ENCODE measurements at places on chromosomes 1 and 21.

- no peak for DNase-seq
These were observed 54.9 kb upstream of the NBPF3 start for GRCh38 chr1:21385022-21385421.

DNA sequence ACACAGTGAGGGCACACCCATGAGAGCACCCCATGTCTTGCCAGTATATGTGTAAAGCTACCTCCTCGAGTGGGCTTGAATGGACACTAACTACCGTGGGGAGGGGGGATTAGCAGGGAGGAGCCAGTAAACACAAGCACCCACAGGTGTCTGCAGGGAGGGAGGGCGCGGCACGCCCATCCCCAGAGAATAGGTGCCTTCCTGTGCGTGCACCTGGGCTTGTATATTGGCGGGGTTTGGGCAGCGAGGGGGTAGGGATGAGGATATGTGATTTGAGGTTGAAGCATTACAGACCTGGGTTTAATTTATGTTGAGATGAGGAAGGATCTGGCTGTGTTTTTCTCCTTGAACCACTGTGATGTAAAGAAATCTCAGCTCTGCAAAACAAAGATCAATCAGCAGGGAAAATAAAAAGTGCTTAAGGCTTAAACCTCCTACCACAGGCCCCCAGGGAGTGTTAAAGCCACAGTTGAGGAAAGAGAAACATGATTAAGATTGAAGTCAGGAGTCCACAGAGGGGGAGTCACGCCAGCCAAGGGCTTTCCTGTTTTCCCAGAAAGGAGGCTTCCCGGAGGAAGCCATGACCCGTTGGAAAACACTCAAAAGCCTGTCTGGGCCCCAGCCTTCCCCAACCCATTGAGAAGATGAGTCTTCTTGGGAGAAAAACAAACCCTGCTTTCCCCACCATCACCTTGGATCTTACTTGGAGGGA is 80.0 kb downstream of the CAMK2N1 start:
- DNase-seq = peak; percentile 60

DNA sequence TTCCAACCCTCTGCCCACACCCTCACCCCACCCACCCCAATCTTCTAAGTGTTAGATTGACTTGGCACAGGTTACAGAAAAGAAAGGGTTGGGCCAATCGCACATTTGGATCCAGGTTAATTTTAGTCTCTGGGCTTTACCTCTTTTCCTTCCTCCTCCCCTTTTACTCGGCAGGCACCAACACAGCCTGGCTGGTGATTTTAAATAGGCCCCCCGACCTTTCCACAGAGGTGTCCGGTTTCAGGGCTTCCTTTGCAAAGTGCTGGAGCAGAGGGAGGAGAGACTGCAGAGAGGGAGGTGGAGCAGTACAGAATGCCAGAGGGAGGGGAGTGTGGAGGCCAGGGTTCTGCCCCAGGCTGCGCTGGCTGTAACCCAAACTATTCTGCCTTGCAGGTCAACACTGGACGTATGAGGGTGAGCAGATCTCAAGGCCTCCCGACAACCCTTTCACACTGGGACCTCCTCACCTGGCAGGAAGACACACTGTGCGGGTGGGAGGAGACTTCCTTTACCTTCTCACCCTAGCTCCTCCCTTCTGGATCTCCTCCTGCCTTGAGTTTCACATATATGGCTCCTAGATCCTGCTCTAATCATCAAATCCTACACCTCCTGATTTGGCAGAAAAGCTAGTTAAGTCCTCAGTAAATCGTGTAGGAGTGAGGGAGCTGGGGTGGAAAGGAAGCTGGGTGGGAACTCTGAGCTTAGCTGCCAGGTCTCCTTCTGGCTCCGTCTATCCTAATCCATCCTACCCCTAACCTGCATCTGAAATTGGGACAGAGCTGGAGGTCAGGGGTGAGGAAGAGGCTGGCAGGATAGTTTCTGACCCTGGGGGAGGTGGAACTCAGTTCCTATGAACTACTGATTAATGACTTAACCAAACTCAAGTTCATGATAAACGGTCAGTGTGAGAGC is 2.4 kb downstream of the CA14 start:
- DNase-seq = no peak

- no peak for DNase-seq
These were observed 3.7 kb downstream of the HSD11B1 start for GRCh38 chr1:209708297-209708696.

- DNase-seq = no peak
These were observed 75.2 kb downstream of the BEND5 start for GRCh38 chr1:48701445-48701844.

DNA sequence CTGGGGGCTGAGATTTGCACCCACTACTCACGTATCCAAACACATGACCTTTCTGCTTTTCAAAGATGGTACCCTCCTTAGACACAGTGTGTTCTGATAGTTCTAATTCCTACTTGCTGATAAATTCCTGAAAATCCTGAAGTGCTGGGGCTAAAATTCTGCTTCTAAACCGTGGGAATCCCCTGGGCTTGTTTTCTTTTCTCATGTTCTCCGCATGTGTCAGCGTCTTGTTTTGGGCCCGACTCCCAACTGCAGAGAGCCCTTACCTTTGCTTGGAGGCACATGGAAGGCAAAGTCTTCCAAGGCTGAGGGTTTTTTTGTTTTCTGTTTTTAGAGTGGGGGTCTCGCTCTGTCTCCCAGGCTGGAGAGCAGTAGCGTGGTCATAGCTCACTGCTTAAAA is 27.2 kb downstream of the PSMG1 start:
- DNase-seq = no peak

- DNase-seq = peak; percentile 74
These were observed 38.4 kb downstream of the NOS1AP start for GRCh38 chr1:162107911-162108310.

DNA sequence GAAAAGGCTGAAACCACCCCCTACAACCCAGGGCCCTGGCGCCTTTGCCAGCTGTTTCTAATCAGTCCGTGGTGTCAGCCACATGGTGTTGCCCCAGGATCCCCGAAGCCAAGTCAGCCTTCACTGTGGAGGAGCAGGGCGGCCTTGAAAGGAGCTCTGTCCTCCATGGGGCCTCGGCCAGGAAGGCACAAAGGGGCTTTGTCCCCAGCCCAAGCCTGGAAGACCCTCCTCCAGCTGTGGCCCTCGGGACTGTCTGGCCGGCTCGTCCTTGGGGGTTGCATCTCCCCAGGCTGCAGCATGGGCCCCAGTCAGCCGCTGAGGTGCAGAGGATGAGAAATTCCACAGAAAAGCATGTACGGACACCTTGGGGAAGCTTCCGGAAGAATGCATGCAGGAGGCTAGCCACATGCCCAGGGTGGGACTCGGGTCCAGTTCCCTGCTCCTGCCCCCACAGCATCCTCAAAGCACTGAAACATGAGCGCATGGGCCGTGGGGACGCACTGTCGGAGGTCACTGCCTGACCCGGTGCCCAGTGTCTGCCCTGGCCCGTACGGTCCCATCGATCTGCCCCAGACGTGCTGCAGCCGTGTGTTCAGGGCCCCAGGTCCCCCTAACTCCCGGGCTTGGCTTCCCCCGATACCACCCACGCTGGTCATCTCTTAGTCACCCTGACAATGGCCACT is 38.6 kb upstream of the POFUT2 start:
- peak; percentile 44 for DNase-seq

- peak; percentile 21 for DNase-seq
These were observed 205.5 kb downstream of the KCNJ6 start for GRCh38 chr21:37710546-37711285.

- DNase-seq = no peak
These were observed 202.6 kb upstream of the COA6 start for GRCh38 chr1:234170622-234171021.

DNA sequence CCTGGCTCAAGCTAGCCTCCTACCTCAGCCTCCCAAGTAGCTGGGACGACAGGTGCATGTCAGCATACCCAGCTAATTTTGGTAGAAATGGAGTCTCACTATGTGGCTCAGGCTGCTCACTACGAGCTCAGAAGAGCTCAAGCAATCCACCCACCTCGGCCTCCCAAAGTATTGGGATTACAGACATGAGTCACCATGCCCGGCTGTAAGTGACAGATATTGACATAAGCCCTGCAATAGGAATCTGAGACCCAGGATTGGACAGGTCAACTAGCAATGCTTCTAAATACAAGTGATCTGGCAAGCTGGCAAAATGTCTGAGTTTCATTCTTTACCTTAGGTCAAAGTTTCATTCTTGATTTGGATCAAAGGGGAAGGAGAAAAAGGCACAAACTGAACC is 40.5 kb upstream of the H6PD start:
- DNase-seq = no peak

GRCh38 chr1:11514366-11514765 is 35.4 kb downstream of the DISP3 start:
- DNase-seq = no peak

DNA sequence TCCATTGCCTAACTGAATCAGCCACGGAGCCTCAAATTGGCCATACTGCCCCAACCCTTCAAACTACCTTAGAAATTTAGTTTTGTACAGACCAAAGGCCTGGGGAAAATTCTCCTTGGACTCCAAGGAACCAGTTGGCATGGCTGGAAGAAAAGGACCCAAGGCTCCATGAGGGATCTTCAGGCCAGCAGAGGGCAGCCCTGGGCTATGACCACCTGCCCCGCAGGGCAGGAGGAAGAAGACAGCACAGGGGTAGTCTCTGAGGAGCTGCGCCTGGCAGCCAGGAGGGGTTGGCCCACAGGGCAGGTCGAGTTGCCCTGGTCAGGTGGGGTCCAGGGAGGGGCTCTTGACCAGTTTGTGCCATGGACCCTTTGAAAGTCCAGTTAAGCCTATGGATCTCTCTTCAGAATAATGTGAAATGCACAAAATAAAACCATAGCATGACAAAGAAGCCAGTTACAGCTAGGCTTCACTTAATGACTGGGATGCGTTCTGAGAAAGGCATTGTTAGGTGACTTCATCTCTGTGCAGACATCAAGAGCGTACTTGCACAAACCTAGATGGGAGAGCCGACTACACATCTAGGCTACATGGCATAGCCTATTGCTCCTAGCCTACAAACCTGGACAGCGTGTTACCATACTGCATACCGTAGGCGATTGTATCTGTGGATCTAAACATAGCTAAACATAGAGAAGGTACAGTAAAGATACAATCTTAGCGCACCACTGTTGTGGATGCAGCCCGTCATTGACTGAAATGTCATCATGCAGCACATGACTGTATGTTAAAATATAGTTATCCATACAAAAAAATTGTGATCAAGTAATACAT is 26.1 kb downstream of the CACNA1S start:
- peak; percentile 48 for DNase-seq

- peak; percentile 13 for DNase-seq
These were observed 21.1 kb downstream of the CACNA1E start for GRCh38 chr1:181504399-181504842.

All from fibroblast of pulmonary artery (primary cell).